CD4-positive, alpha-beta T cell treated with Interleukin-21 for 1 hour (primary cell): ENCODE measurements at places on chromosomes 3 and 15.

DNA sequence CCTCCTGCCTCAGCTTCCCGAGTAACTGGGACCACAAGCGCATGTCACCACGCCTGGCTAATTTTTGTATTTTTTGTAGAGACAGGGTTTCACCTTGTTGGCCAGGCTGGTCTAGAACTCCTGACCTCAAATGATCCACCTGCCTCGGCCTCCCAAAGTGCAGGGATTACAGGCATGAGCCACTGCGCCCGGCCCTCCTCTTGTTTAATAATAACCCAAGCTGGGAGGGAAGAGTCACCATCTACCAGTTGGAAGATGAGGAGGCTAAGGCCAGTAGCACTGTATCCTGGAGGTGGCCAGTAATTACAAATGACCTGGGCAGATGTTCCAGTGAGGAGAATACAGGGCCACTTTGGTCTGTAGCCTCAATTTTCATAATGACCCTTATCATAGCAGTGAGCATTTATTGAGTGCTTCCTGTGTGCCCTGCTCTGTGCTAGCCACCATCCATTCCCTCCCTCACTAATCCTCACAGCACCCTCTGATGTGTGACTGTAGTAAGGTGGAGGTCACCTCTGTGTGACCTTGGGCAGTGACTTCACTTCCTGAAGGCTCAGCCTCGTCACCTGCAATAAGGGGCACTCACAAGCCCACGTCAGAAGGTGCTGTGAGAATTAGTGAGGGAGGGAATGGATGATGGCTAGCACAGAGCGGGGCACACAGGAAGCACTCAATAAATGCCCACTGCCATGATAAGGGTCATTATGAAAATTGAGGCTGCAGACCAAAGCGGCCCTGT is 64.2 kb downstream of the ABTB1 start:
- DNase-seq: no peak

- DNase-seq: no peak
These were observed 232.5 kb upstream of the POU1F1 start for GRCh38 chr3:87508921-87509320.

DNA sequence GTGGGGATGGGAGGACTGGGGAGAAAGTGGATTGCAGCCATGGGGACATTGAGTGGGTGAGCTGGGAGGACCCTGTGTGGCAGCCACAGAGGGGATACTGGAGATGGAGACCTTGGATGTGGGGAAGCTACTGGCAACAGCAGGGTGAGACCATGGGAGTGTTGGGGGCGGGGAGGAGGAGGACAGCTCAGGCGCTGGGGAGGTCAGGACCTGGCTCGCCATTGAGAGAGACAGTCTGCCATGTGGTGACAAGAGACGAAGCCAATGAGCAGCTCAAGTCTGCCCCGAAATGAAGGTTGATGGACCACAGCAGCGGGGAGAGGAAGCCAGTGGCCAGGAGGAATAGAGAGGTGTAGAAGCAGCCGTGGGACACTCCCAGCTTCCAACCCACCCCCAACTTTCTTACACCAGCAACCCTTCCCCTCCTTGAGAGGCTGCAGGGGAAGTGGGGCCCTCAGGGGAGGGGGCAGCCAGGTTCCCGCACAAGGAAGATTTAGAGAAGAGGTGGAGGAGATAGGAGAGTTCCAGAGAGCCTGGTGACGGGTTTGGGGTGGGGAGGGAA is 118.1 kb downstream of the ASB7 start:
- no peak for DNase-seq

DNA sequence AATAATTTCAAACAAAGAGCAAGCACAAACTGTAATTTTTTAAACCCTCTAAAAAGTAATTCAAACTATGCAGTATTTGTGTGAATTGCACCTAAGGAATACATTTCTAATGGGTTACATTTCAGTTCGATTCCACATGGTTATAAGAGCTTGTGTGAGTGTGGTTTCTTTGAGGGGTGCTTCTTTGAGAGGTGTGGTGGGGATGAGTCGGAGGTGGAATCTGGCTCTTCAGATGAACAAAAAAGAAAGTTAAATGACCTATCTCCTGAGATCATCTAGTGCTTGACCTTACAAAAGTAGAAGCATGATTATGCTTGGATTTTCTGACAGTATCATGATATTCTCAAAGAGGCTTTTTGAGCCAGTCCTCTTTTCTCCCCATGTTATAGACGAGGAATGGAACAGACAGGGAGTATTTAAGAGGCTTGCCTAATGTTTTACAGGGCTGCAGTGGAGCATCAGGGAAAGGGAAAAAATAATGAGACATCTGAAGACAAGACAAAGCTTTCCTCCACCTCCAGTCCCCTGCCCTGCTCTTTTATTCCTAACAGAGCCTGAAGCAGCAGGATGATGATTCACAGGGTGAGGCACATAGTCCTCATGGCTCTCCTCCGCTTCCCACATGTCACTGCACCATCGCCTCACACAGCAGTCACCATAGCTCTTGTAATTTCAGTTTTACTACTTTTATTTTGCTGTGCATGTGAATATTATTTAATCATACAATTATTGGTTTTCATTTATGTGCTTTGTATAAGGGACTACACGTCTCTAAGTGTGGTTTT is 82.0 kb downstream of the LYSMD4 start:
- no peak for DNase-seq

GRCh38 chr3:100002599-100003350 is 111.5 kb downstream of the FILIP1L start:
- no peak for DNase-seq

DNA sequence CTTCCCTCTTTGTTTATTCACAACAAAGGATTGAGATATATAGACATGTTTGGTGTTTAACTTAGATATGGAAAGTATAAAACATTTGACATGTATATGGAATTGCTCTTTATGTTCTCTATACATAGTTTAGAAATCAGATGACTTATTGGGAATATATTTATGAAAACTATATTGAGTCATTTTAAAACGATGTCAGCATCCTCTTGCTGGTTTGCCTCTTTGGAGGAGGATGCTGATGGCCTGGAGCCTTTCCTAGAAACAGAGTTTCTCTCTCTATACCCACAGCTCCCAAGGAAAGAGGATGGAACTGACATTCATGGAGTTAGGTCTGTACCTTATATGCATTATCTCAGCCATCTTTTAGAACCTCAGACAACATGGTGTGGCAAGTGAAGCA is 40.3 kb downstream of the ZBTB38 start:
- DNase-seq: no peak

GRCh38 chr3:179768080-179768479 is 115.2 kb downstream of the USP13 start:
- DNase-seq: no peak

GRCh38 chr3:51099794-51100535 is 285.1 kb upstream of the MANF start:
- peak; percentile 12 for DNase-seq

- DNase-seq: no peak
These were observed 209.0 kb downstream of the XXYLT1 start for GRCh38 chr3:195061756-195062655.

GRCh38 chr3:116905794-116906193 is 196.2 kb downstream of the TUSC7 start:
- DNase-seq: no peak

DNA sequence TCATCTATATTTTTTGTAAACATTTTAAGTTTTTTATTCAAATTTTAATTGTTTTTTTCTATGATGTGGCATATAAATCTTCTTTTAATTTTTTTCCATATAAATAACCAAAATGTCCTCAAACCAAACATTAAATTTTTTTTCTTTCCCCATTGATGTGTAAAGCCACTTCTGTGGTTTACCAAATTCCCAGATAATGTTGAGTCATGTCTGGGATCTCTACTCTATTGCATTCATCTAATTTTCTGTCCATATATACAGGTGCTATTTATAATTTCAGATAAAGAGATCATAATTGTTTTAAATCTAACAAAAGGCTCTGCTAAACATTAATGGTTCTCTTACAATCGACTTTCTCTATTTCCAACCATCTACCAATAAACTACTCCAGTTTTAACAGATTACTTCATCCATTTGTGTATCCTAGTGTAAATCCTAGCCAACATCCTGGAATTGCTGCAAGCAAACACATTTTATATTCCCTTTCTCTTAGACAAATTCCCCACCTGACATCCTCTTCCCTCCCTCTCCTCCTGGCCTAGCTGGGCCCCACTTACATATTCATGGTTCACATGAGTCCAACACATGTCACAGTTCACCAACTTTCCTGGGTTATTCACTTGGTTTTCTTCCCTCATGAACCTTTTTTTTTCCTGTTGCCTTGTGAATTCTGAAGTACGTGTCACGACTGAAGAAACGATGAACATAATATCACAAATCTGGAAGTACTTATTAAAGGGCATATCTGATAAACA is 368.0 kb upstream of the AGTR1 start:
- no peak for DNase-seq

- peak; percentile 14 for DNase-seq
These were observed 793 bp downstream of the SLC30A4 start for GRCh38 chr15:45521596-45522327.

- DNase-seq: no peak
These were observed 8.0 kb upstream of the TMEM212 start for GRCh38 chr3:171835116-171835515.

DNA sequence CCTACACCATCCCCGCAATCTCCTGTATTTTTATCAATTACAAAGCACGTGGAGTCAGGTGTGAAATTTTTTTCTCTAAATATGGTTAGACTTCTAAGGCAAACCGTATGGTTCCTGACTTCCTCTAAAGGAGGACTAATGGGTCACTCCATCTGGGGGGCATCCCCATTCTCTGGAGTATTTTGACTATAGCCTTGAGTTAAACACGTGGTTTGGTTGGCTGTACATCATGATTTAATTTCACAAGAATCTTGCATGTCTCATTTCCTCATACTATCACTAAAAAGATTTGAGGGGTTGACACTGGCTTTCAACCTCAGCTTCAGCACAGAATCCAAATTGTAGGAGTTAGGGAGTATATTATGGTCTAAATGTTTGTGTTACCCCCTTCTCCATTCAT is 25.3 kb upstream of the ZNF770 start:
- DNase-seq: no peak

- DNase-seq: no peak
These were observed 272.2 kb downstream of the ADAMTSL3 start for GRCh38 chr15:83926116-83926515.

DNA sequence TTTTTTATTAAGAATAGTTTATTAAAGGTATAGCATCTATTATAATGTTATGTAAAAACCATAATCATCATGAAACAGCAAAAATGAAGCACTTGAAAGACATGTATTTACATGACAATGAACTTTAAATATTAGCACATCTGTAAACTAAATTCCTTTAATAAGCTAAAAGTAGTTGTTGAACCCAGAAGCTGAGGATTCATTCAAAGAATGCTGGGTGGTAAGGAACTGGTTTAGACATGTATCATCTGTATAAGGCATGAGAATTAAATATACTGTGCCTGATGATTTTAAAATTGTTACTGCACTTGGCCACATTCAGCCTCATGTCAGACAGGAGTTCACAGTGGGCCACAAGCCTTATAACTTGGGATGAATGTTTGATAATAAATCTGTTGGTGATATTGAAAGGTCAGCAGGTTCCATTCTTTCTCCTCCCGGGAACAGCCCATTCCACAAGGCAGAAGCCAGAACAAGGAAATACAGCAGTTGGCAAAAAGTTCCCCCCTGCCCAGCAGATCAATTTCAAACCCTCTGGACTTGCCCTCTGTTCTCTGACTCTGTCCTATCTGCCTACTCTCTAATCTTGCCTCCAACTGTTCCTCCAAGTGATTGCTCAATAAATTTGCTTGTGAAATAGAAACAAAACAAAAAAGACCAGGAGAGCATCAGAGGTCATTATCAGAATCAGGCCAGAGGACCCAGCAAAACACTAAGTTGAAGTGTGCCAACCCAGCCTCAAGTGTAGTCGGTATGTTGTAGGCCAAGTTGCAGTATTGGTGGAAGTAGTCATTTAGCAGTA is 49.8 kb upstream of the TEX264 start:
- DNase-seq: no peak

GRCh38 chr3:134059671-134060560 is 30.2 kb upstream of the SLCO2A1 start:
- DNase-seq: no peak

- DNase-seq: no peak
These were observed 550.4 kb upstream of the CCDC54 start for GRCh38 chr3:106826791-106827311.

DNA sequence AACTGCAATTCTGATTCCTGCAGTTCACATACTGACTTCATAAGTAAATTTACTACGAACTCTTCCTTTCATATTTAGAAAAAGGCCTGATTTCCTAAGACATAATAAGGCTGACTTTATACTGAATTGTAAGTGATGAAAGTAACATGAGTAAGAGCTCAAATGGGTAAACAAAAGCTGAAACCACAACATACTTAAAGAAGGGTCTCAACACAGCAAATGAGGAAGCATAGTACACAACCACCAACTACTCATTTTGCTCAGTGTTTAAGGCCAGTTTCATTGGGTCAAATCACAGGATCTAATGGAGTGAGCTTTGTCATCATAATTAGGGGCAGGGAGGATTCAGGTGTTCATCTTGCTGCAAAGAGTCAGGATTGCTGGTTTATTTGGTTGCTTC is 81.4 kb downstream of the SETD2 start:
- no peak for DNase-seq

- peak; percentile 78 for DNase-seq
These were observed 36.6 kb downstream of the CCDC66 start for GRCh38 chr3:56593455-56594158.

- DNase-seq: no peak
These were observed 31.7 kb downstream of the GPR149 start for GRCh38 chr3:154398084-154398967.

DNA sequence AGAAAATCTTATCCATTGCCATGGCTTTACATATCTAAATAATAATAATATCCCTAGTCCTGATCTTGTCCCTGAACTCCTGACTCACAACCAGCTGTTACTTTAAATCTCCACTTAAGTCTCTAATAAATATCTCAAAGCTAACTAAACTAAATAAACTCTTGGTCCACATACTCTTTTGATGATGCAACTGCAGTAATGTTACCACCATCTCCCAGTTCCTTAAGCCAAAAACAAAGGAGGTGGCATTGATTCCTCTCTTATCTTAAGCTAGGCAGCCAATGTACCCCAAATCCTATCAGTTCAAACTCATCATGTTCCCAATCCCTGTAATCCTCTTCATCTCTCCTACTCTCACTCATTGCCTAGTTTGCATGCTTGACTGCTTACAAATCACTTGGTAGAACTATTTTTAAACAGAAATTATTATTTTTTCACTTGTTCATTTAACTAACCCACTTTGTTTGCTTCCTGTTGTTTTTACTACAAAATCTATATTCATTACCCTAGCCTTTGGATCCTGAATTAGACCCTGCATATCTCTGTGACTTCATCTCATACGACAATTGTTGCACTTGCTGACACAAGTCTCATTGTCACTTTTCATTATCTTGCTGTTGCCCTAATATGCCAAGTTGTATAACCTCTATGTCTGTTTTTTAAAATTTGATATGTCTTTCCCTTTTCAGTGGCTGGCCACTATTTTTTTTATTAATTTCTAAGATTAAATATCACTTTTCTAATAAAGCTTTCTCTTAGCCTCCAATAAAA is 462.2 kb downstream of the ZPLD1 start:
- no peak for DNase-seq

DNA sequence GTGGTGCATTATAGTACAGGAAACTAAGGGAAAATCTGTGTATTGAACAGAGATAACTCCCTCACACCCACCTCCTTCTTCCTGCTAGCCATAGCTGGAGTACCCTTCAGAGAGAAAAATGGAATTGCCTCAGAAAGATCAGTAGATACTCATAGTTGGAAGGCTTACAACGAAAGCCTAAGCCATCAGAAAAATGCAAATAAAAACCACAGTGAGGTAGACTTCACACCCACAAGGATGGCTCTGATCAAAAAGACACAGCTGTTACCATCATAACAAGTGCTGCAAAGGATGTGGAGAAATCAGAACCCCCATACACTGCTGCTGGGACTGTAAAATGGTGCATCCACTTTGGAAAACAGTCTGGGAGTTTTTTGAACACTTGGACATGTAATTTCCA is 7.4 kb upstream of the DLG1 start:
- peak; percentile 35 for DNase-seq
